ENCODE measurements at places on chromosomes 11 and 22.

DNA sequence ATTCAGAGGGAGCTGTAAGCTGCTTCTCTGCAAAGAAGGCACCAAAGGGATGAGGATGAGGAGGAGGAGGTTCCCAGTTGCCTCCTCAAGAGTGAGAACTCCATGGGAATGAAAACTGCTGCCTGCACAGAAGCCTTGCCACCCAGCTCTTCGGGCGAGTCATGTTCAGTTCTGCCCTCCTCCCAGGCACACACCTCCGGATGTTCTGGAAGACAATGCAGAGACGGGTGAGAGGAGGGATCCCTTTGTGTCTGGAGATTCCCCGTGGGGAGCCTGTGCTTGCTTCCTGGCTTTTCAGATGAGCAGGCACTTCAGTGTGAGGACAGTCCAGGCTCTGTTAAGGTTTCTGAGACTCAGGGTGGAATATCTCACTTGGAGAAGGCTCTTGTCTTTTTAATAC, 295.6 kb downstream of the DDX10 start:
- no peak for DNase-seq

GRCh38 chr11:15342163-15342562, 227.4 kb downstream of the INSC start:
- DNase-seq = no peak

GRCh38 chr11:36777311-36777710, 179.3 kb upstream of the RAG2 start:
- no peak for DNase-seq

DNA sequence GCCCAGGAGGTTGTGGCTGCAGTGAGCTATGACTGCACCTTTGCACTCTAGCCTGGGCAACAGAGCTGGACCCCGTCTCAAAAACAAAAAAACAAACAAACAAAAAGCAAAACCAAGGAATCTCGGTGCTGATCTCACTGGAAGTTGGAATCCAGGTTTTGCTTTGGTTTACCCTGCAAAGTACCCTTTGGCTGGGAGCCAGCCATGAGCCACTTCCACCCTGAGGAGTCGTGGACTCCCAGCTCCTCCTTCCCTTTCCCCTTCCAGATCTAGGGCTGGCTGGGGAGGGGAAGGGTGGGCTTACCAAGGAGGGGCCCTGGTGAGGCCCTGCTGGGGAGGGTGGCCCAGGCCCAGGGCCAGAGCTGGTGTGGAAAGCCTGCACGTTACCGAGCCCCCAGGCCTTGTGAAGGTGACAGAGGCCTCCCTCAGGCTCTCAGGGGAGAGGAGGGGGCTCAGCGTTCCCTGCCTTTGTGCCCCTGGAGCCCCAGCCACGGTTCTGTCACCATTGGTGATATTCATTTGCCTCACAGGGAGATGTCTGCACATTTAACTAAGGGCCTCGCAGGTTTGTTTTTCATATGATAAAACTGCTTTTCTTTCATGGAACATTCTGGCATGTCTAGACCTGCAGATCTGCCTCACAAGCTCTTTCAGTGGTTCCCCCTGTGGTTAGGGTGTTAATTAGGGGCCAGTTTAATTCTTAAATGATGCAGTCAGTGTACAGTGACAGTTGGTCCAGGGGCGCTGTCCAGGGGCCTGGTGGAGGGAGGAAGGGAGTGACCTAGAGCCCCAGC, 29.0 kb downstream of the FBLN1 start:
- DNase-seq = no peak

DNA sequence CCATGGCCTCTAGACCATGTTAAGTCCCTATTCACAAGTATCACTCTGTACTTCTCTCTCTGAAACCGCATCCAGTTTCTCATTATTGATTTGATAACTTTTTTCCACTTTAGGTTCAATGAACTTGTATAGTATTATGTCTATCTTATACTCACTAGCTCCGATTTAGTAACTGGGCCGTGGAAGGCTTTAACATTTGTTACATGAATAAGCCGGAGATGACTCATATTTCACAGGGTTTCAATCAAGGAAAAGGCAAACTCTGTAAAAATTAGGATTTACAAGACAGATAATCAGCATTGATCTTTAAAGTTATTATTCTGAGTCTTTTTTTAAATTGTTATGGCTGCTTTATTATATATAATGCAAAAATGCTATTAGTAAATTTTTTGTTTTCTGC, 662.2 kb upstream of the CNTN5 start:
- no peak for DNase-seq

- no peak for DNase-seq
Measured at GRCh38 chr22:20970939-20971657, 4.0 kb downstream of the AIFM3 start.

DNA sequence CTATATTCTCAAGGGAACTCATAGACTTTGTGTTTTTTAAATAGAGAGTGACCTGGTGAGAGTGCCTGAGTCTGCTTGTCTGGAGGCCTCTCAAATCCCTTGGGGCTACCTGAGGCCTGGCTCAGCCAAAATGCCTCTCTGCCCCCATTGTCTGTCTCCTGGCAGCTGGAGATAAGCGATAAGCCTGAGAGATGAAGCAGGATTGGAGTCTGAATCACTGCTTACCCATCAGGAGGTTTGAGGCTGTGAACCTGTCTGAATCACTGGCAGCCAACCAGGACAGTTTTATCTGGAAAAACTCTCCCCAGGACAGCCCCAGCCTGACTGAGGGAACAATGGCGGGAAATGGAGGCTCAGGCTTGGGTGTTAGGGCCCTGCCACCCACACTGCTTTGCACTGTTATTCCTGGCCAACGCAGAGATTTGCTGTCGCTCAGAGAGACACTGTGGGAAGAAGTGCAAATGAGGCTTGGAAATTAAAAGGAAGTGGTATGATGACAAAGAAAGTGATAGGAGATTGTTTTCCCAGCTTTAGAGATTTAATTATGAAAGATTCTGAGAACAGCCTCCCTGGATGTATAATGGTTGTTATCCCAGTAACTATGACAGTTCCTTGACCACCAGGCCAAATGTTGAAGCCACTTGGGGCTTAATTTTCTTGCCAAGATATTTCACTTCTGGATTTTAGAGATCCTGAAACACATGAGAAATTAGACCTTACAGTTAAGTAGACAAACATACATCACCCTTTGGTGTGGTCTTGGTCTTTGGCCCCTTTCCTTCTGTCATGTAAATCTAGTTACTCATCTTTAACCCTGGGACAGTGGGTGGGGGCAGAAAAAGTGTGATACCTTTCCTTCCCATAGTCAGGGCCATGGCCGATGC, 102.1 kb downstream of the RASSF10 start:
- no peak for DNase-seq

Data from activated CD8-positive, alpha-beta memory T cell treated with anti-CD3 and anti-CD28 coated beads for 48 hours (primary cell).